ENCODE measurements at places on chromosomes 5 and 9.

DNA sequence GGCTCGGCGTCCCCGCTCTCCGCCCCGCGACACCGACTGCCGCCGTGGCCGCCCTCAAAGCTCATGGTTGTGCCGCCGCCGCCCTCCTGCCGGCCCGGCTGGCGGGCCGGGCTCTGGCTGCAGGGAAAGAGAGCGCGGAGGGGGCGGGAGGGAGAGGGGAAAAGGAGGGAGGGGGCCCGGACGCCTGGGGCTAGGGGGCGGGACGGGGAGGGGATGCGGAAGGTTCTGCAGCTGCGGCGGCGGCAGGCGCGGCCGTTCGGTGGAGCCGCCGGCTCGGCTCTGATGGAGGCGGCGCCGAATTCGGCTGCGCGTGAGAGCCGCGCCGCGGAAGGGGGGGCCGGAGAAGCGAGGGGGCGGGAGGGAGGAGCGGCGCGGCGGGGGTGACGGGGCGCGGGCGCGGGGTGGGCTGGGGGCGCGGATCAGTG is at the start of gene MARCHF11:
Gene MARCHF11, minus strand, starts transcription at position 281 of the 425 bp plus-strand sequence. Its CDS starts 216 bp downstream, at position 65.
- no peak for DNase-seq

DNA sequence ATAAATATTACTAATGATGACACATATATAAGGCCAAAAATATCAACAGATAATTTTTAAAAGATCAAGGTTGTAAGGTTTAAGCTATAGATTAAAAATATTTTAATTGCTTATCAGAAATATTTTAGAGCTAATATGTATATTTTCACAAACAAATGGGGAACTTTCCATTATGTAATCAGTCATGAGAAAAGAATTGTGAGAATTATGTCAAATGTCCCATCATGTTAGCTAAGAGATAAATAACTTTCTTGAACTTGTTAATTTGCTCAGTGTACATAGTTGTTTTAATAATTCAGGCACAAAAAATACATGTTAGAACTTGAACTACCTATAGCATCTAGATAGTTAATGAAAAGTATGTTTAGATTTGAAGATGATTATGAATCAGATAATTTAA is 67.7 kb downstream of the SYK start:
- no peak for DNase-seq

GRCh38 chr5:40521925-40522324 is 157.8 kb upstream of the PTGER4 start:
- no peak for DNase-seq

DNA sequence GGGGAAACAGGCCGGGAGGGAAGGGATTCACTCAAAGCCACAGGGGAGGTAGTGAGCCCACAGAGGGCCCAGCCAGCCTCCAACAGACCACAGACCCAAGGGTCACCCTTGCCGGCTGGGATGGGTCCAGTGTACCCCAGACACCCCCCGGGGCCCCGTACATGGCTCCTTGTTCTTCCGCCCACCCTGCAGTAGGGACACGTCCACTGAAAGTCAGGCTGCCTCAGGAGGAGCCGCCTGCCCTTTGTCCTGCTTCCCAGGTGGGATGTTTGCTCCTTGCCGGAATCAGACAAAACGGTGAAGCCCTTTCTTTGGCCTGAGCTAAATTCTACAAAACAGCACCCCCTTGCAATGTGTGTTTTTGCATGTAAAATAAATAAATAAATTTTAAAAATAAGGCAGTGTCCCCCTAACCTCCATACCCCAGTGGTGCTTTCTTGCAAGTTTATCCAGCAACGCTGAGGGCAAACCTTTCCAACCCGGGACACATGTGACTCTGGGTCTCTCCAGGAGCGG is 25.8 kb downstream of the LHX3 start:
- DNase-seq, result no peak

DNA sequence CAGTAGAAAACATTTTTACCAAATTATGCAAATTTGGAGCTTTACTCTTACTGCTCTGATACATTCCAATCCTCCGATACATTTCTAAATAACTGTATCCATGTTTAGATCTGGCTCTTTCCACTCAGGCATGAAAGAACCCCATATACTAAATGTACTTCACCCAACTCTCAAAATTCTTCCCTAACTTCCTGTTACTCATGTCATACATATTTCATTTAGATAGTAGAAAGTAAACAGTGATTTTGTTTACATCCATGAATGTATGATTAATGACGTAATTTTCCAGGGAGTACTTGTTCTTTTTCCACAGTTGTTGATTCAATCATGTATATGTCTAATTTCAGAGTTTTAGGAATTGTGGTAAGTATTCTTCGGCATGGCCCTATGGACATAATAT is 1426.5 kb upstream of the C9orf72 start:
- DNase-seq, result no peak

GRCh38 chr5:176994460-176995121 is 12.0 kb downstream of the UIMC1 start:
- peak; percentile 85 for DNase-seq

DNA sequence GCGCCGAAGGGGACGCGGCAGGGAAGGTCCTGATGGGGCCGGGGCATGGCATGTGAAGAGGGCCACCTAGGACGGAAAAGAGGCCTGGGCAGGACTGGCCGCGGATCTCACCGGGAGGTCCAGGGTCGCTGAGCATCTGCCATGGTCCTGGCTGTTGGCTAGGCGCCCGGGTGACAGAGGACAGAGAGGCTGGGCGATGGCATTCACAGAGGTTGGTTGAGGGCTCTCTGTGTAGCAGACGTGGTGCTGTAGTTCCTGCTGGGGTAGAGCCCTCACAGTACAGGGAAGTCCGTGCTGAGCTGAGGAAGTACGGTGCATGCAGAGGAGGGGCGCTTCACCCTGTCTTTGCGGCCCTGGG is 427 bp downstream of the PCYOX1L start:
- DNase-seq, result peak; percentile 53

DNA sequence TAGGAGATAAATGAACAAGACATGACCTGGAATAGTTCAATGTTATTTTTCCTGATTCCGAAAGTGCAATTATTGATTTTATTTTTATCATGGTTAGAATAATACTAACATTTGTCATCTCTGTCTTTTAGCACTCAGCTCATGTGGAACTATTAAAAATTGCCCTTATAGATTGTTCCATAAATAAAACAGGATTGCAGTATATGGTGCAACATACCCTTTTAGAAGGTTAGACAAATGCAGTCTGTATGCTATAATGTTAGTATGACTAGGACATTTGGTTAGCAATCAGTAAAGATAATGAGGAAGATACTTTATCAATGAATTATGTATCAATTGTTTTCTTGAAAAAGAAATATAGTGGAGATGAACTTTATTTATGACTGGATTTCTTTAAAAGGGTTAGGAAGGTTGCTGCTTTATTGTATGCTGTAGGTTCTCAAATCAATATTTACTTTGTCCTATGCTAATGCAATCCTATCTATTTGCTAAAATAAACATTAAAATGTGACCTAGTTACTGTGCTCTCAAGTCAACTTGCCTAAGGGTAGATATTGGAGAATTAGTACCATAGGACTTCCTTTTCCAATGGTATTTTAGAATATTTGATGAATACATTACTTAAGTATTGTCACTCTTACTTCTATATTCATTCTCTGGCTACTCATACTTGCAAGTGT is 348.9 kb upstream of the ISL1 start:
- DNase-seq, result no peak

- DNase-seq, result no peak
Measured at GRCh38 chr9:113734826-113735225, 141.3 kb upstream of the ZNF618 start.

- peak; percentile 16 for DNase-seq
Measured at GRCh38 chr5:160260881-160261815, 31.8 kb downstream of the FABP6 start.

- DNase-seq, result no peak
Measured at GRCh38 chr5:57805732-57806131, 323.1 kb upstream of the ACTBL2 start.

- no peak for DNase-seq
Measured at GRCh38 chr9:104256031-104256695, 162.1 kb downstream of the SMC2 start.

GRCh38 chr5:32531885-32532520 is 53.4 kb upstream of the SUB1 start:
- DNase-seq, result peak; percentile 54

DNA sequence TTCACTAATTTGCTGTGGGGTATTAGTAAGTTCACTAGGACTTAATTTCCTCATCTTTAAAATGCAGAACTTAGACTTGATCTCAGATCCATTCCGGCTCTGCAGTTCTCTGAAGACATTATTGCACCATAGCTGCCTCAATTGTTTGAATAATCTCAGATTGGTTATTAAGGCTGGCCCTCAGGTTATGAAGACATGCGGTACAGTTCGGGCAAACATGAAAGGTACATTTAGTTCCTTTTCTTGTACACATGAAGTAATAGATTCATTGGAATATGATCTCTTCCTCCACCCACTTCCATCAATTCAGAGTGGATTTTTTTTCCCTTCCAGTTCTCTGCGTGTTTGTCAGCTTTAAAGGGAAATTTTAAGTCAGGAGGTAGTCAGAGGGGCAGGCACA is 28.0 kb downstream of the ATP6V0E1 start:
- DNase-seq, result no peak

DNA sequence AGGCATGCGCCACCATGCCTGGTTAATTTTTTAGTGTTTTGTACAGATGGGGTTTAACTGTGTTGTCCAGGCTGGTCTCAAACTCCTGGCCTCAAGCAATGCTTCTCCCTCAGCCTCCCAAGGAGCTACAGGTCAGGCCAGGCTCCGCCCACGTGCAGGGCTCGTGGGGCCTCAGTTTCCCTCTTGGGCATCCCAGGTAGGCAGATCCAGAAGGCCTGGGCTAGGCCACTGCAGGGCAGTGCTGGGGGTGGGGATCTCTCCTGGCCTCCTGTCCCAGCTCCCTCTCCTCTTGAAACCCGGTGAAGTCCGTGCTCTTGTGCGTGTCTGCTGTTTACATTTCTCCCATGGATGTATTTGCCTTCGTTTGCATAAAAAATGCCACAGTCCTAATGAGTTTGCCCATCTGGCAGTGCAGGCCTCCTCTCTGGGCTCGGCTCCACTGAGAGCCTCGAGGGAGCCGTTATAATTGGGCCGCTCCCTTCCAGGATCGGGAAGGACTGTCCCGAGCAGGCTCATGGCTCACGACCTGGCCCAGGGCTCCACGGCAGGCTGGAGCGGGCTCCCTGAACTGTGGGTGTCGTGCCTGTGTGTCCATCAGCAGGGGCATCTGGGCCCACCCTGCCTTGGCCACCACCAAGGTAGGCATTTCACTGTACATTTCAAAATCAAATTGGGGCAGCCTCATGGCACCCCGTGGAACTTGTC is 52.6 kb upstream of the RUFY1 start:
- DNase-seq, result no peak

All from B cell (primary cell).